ENCODE measurements at places on chromosomes 13 and 19. TPM values are rescaled to one million over a fixed set of nuclear protein-coding genes. Genes with fewer than 3 reads are reported as not detected.
A peak's percentile ranks its signal among the peaks of the same experiment; 100 is the strongest.

Gene IRGC
- not detected for polyA plus RNA-seq

Gene ZNF285
- 0.90 TPM for polyA plus RNA-seq

DNA sequence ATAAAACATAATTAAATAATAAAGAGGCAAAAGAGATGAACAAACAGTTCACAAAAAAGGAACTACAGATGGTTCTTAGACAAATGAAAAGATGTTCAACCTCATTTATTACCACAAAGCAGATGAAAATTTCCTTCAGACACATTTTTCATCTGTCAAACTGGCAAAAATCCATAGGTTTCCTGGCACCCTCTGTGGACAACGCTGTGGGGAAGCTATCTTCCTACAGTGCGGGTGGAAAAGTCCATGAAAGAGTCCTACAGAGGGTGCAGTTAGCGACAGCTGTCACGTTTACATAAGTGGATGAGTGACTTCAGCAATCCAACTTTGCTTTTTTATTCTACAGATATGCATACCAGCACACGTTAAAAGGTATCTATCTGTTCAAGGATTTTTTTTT is 30.3 kb upstream of the PDCD5 start:
- no peaks in the 10 kb centered on the region for H3K27me3 ChIP-seq
- H3K36me3 ChIP-seq, result no peaks in the 10 kb centered on the region
- H3K4me1 ChIP-seq, result no peaks in the 10 kb centered on the region
- no peak for DNase-seq
- H3K4me3 ChIP-seq, result no peak overlapping the region
- H3K27ac ChIP-seq, result no peak overlapping the region

- no peaks in the 10 kb centered on the region for H3K36me3 ChIP-seq
- no peak for DNase-seq
- no peak overlapping the region for H3K4me3 ChIP-seq
- H3K4me1 ChIP-seq, result peaks cover 9% of the 10 kb centered on the region
- no peak overlapping the region for H3K27ac ChIP-seq
- no peaks in the 10 kb centered on the region for H3K27me3 ChIP-seq
Measured at GRCh38 chr19:55465460-55466240, 1.1 kb upstream of the C19orf85 start.

- peaks cover 7% of the 10 kb centered on the region for H3K27me3 ChIP-seq
- no peak overlapping the region for H3K4me3 ChIP-seq
- no peak for DNase-seq
- H3K36me3 ChIP-seq, result no peaks in the 10 kb centered on the region
- H3K4me1 ChIP-seq, result peaks cover 7% of the 10 kb centered on the region
Measured at GRCh38 chr19:38204728-38205127, 19.3 kb downstream of the DPF1 start.

Gene LHFPL6
- 19.4 TPM for polyA plus RNA-seq

GRCh38 chr13:97727991-97728390 is 225.5 kb upstream of the IPO5 start:
- no peaks in the 10 kb centered on the region for H3K4me1 ChIP-seq
- no peak overlapping the region for H3K27ac ChIP-seq
- no peaks in the 10 kb centered on the region for H3K27me3 ChIP-seq
- DNase-seq, result no peak
- no peaks in the 10 kb centered on the region for H3K36me3 ChIP-seq

DNA sequence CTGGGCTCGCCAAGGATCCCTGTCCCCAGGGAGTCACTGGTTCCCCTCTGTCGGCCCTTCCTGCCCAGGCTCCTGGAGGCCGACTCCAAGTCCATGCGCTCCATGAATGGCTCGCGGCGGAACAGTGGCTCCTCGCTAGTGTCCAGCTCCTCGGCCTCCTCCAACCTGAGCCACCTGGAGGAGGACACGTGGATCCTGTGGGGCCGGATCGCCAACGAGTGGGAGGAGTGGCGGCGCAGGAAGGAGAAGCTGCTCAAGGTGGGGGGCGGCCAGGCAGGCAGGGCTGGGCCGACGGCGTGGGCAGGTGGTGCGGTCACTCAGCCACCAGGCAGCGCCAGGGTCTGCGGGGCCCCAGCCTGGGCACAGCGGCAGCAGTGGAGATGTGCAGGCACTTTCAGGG is 17.6 kb downstream of the EVI5L start:
- H3K36me3 ChIP-seq, result no peaks in the 10 kb centered on the region
- no peak overlapping the region for H3K4me3 ChIP-seq
- H3K27ac ChIP-seq, result no peak overlapping the region
- H3K4me1 ChIP-seq, result no peaks in the 10 kb centered on the region
- no peaks in the 10 kb centered on the region for H3K27me3 ChIP-seq

- no peaks in the 10 kb centered on the region for H3K36me3 ChIP-seq
- H3K4me3 ChIP-seq, result no peak overlapping the region
- no peak for DNase-seq
Measured at GRCh38 chr19:6527893-6528543, 2.8 kb upstream of the TNFSF9 start.

Gene CACNG6
- 3.9 TPM for polyA plus RNA-seq

GRCh38 chr19:19547674-19548336 is 9.7 kb downstream of the CILP2 start:
- no peak for DNase-seq
- no peak overlapping the region for H3K27ac ChIP-seq
- no peaks in the 10 kb centered on the region for H3K4me1 ChIP-seq
- no peaks in the 10 kb centered on the region for H3K27me3 ChIP-seq

DNA sequence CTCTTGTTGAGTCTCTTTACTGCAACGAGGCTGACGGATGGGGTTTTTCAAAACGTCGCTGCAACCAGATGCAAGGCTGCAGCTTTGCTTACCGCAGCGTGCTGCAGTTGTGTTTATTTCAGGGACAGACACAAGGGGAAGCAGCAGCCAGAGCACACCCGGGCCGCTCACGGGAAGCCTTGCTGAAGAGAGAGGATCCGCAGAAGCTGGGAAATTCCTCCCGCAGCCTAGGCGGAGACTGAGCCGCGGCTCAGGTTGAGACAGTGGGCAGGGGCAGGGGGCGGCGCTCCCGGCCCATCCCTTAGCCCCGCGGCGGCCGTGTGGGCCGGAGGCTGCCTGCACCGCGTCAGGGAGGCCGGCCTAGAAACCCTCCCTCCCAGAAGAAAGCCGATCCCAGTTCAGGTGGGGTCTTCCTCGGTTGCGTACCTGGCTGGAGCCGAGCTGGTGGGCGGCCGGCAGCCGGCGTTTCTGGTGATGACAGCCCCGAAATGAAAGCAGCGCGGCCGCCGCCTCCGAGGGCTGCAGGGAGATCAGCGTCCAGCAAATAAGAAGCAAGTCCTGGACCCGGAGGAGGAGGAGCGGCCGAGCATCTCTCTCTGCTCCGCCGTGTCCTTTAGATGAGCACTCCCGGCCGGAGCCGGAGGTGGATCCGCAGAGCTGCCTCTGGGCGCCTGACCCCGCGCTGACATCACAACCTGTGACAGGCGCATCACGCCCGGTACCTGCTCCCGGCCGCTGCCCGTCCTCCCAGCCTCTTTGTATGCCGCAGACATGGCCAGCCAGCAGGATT is at the start of gene FRY:
Gene FRY, plus strand, starts transcription at position 750 of the 790 bp plus-strand sequence. Its CDS starts 22 bp downstream, at position 772.
- no peaks in the 10 kb centered on the region for H3K27me3 ChIP-seq
- no peaks in the 10 kb centered on the region for H3K36me3 ChIP-seq
- peaks cover 12% of the 10 kb centered on the region for H3K4me1 ChIP-seq
- H3K4me3 ChIP-seq, result peak within 1 kb of the TSS; percentile 88

GRCh38 chr13:29922896-29923295 is 72.5 kb upstream of the UBL3 start:
- H3K27me3 ChIP-seq, result no peaks in the 10 kb centered on the region
- H3K27ac ChIP-seq, result no peak overlapping the region
- peaks cover 17% of the 10 kb centered on the region for H3K4me1 ChIP-seq
- no peak for DNase-seq

Gene LRRC4B
- polyA plus RNA-seq, result 0.10 TPM

DNA sequence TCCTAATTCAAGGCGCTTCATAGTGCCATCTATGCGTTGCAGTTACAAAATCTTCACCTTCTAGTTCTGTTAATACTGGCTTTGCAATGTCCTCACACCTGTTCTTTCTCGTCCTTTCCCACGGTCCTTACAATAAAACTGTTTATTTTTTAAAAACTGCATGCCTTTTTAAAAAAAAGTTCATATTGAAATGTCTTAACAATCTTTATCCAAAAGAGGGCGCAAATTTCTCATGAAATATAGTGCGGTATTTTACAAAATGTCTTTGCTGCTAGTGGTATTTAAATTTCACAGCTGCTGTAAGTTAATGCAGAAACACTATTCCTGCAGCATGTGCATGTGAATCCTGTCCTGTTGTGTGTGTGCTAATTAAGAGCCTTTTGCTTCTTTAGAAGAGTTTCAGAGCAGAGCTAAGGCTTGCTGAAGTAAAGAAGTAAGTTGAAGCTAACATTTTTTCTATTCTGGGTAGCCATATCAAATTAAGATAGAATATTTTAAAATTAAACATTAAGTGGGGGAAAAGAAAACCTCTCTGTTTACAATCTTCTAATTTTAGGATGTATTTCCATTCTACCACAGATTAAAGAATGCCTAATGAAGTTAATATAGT is 15.8 kb upstream of the CLDN10 start:
- no peak overlapping the region for H3K4me3 ChIP-seq
- no peaks in the 10 kb centered on the region for H3K36me3 ChIP-seq
- DNase-seq, result peak; percentile 62
- no peaks in the 10 kb centered on the region for H3K27me3 ChIP-seq
- H3K4me1 ChIP-seq, result peaks cover 34% of the 10 kb centered on the region

DNA sequence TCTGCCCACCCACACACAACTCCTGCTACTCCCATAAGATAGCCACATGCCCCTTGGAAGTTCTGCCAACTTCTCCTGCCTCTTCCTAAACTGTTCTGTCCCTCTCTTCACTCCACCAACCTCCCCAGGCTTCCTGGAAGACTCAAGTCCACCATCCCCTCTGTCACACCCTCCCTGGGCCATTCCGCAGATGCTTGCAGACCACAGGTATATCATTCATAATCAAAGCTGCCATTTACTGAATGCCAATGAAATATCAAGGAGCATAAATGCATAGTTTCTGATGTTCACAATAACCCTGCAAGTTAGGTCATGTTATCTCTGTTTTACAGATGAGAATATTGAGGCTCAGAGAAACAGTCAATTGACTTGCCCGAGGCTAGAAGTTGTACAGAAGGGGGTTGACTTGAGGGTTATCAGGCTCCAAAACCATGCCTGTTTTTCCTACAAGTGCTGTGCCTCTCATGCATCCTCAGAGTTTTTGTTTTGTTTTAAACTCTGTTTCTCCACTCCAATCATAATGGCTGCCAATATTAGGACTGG is 135.6 kb downstream of the SLC7A1 start:
- H3K27me3 ChIP-seq, result peaks cover 6% of the 10 kb centered on the region
- peaks cover 3% of the 10 kb centered on the region for H3K4me1 ChIP-seq
- H3K27ac ChIP-seq, result no peak overlapping the region
- H3K4me3 ChIP-seq, result no peak overlapping the region
- H3K36me3 ChIP-seq, result no peaks in the 10 kb centered on the region
- DNase-seq, result no peak

DNA sequence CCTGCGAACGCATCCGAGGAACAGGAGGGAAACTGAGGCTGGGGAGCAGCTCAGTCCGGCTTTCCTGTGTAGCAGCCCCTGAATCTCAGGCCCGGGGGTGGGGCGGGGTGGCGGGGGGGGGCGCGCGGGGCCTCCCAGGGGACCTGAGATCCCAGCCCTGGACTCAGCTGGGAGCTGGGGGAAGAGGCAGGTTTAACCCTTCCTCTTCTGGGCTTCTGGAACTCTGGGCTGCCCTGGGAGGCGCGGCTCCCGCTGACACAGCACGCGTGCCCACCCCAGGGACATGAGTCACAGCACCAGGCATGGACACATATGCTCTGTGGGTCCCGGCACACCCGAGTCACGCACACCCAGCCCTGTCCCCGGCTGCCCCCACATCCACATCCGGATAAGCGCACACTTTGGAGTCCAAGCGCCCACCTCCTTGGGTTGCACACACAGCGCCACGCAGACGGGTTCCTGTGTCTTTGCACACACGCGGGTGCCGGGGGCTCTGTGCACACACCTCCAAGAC is 3.5 kb upstream of the CIRBP start:
- peaks cover 39% of the 10 kb centered on the region for H3K4me1 ChIP-seq
- no peaks in the 10 kb centered on the region for H3K27me3 ChIP-seq
- no peak overlapping the region for H3K4me3 ChIP-seq
- DNase-seq, result peak; percentile 38
